ELF-1 (cell line): ENCODE measurements at places on chromosomes 12 and 14.
A peak's percentile ranks its signal among the peaks of the same experiment; 100 is the strongest.

DNA sequence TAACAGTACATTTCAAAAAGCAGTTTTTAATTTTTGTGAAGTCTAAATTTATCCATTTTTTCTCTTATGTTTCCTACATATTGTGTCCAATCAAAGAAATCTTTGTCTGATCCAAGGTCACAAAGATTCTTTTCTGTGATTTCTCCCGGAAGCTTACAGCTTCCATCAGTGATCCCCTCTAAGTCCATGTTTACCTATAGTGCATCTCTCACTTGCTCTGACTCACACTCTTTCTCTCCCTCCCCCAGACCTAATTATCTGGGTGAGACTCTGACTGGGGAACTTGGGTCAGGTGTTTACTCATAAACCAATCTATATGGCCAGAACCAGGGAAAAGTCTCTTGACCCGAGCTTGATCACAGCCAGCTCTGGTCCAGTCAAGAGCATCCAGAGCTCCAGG, 224.4 kb downstream of the SPTSSA start:
- DNase-seq = no peak

GRCh38 chr12:132279184-132279889, 50.1 kb downstream of the GALNT9 start:
- DNase-seq = no peak

DNA sequence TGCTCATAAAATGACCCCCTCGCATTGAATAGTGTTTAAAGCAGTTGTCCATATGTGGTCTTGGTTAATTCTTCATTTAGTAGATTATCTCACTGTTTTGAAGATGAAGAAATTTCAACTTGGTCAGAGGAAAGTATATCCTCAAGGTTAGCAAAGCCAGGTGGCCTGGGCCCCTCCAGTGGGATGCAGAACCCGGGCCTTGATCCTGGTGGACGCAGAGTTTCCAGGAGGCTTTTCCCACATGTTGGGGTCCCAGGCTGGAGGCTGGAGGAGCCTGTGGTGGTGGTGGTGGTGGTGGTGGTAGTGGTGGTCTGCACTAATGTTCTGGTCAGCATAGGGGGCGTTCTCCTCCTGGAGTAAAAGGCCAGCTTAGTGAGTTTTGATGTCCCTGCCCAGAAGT, 85.9 kb downstream of the ESRRB start:
- no peak for DNase-seq

DNA sequence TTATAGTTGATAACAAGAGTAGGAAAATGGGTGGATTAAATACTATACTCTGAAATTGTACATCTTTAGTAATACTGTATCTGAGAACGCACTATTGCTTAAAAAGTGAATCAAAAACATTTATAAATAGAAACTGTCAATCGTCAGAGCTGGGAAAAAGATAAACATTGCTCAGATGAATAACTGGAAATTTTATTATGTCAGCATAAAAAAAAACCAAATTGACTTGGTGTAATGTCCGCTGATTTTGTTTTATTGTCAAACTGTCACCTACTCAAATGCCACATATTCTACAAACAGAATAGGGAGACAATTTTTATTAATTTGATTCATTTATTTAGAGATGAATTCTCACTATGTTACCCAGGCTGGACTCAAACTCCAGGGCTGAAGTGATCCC, 109.3 kb upstream of the TMTC1 start:
- DNase-seq = no peak

DNA sequence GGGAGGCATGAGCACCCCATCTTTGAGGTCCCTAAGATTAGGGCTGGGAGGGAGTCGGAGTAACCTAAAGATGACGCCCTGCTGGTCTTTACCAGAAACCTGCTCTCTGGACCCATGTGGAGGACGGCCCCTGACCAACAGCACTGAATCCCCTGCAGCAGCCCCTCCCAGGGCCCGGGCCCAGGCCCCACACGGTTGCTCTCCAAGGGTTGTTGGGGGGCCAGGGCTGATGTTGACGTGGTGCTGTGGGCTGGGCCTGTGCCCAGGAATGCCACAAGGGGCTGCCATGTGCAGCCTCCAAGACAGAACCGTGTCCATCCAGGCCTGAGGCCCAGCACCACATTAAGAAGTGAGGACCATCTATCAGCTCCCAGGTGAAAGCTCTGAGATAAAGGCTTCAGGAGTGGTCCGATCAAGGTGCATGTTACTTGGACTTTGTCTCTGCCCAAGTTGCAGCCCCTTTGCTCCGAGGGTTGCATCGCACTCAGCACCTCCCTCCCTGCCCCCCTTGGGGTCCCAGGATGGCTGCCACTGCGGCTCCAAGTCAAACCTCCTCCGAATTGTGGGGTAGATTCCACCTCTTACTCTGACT, 29.6 kb downstream of the LRCOL1 start:
- no peak for DNase-seq

DNA sequence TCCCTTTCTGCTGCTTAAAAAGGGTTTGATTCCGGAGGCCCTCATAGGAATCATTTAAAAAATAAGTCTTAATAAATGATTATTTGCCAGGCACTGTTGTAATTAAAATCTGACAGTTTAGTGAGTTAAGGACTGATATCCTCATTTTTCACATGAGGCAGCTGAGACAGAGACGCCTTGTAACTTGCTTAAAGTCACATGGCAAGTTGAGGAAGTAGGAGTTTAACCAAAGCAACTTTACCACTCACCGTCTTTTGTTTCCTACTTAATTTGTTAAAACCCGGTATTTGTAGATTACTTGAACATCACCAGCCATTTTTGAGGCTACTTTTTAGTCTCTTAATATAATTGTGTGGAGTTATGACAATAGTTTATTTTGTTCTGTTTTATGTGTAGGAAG, 2.4 kb downstream of the TIGAR start:
- DNase-seq = no peak

DNA sequence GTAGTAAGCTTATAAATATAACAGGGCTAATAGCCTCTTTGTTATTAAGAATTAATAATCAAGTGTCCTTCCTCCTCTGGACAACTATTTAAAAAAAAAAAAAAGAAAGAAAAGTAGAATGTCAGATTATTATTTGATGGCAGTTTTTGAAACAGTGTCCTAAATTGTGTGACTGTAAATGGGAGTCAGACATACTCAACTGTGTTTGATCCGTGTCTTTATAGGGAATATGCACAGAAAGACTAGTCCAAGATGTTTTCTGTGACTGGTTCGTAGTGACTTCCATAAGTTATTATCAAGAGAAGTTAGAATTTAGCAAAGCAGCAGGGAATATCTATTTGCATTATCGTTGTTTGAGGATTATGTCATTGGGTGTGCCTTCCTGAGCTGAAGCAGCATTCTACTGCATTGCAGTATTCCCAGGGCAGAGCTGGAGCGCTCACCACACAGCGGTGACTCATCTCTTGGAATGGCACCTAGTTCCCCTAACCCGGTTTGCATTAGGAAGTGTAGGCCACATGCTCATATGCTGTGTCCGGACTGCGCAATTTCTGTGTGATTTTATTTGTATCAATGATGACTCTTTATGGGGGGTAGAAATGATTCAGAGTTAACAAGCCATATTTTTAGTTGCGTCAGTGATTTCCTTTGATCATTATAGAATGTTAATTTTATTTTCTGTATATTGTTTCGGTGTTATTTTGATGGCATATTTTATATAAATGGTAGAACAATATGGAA, 7.9 kb downstream of the DYNC1H1 start:
- peak; percentile 68 for DNase-seq

- DNase-seq = peak; percentile 40
Measured at GRCh38 chr14:94412671-94413638, 24.6 kb upstream of the SERPINA1 start.

- no peak for DNase-seq
Measured at GRCh38 chr14:47678157-47678556, 2.8 kb upstream of the MDGA2 start.

DNA sequence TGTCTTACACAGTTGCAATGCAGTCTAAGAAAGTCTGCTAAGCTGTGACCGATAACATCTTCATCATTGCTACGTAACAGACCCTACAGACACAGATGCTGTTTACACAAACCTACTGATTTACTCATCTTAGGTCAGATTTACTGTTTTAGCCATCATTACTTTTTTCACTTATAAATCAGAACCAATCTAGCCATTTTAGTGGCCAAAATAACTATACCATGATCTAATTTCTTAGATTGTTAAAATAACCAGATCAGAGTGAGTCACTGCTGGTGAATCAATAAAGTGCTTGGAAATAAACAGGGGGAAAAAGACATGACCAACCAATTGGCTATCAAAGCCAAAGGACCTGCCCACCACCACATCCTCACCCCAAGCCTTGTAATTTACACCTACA, 57.0 kb upstream of the FOXN3 start:
- no peak for DNase-seq

- DNase-seq = no peak
Measured at GRCh38 chr14:56854325-56854724, 44.0 kb upstream of the OTX2 start.

DNA sequence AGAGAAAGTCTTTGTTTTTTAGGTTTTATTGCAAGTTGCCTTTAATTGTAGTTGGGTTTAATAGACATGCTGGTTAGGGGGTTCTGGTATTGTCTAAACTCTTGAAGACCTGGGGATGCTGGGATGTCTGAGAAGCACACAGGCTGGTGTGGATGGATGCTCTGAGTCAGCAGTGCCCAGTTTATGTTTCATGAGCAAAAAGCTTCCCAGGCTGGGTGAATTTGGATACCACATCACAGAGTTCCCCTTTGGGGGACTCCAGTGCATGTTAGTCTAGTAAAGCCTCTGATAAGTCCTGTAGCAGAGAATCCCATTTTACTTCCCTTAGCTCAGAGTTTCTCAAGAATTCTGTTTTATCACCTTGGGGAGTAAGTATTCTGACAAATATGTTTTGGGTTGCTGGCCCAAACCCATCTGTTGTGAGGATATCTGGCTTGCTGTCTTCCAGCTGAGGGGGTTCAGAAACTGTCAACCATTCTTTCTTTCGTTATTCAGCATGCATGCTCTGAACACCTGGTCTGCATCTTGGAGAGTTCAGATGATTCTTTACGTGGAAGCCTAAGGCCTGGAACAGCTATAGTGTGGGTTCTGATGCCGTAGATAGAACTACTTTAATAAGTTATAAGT, 509.1 kb downstream of the VRK1 start:
- no peak for DNase-seq
